ENCODE measurements at places on chromosomes 3 and 15. TPM values are rescaled to one million over a fixed set of nuclear protein-coding genes. Genes with fewer than 3 reads are reported as not detected.

ESYT3 gene
- under 0.01 TPM for total RNA-seq

ANKRD34C gene
- not detected for total RNA-seq

GABRR3 gene
- not detected for total RNA-seq

CELSR3 gene
- 2.4 TPM for total RNA-seq

RTP4 gene
- total RNA-seq, result 1.4 TPM

CFAP100 gene
- not detected for total RNA-seq

SOX14 gene
- total RNA-seq, result not detected

GCNT3 gene
- total RNA-seq, result not detected

FBXO40 gene
- not detected for total RNA-seq

Measured in placental pericyte (primary cell).